ENCODE measurements at places on chromosomes 5 and 9.

GRCh38 chr5:179408611-179409010 is 63.4 kb upstream of the ADAMTS2 start:
- no peak for DNase-seq

DNA sequence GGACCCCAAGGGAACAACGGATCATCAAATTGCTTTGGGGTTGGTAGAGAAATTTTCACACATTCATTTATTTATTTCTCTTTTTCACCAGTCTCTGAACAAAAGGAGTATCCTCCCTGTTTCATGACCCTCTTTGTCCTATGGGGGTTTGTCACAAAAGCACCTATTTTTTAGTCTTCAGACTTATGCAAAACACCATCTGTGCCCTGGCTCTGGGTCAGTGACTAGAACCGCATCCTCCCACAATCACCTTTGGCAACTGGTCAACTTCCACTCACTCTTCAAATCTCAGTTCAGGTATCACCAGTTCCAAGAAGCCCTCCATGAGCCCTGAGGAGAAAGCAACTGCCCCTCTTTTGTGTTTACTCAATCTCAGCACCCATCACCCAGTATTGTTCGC is 395.7 kb downstream of the CDK5RAP2 start:
- no peak for DNase-seq

DNA sequence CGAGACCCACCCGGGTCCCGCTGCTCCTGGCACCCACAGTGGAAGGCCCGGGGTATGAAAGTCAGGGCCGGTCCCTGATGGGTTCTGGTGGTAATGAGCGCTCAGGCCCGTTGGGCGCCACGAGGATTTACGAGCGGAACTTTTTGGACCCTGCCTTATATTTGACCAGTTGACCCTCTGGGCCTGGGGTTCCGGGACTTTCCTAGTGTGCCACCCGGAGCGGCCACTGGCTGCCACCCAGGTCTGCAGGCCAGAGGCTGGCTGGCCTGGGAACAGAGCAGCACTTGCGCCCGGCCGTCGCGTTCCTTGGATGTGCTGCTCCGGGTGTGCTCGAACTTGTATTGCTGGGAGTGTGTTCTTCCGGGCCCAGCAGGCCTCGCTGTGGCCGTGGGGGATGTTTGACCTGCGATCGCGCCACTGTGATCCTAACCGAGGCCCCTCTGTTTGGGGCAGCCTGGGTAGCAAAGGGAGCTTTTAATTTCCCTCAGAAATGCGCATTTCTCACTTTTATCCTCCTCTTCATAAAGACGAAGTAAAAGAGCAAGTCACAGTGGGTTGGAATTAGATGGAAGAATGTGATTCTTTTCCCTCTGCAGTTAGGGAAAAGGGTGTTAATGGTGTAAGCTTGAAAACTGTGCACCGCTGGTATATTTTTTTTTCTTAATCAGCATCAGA is 1.2 kb downstream of the F2RL1 start:
- DNase-seq, result no peak

DNA sequence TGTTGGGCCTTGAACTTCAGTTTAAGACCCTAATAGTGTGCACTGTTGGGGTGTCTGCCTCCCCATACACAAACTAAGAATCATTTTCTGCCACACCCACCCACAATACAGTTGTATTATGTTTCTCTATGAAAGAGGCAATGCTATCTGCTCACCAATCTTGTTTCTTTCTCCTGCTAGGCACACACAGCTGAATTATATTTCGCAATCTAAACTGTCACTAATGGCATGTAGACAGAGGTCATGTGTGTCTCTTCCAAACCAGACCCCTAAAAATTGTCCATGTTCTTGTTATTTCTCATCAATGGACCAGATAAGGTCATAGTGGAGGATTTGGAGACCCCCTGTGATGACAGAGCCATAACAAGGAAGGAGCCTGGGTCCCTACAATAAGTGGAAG is 57.3 kb downstream of the RIGI start:
- DNase-seq, result no peak

GRCh38 chr5:180323160-180323559 is 30.0 kb downstream of the GFPT2 start:
- DNase-seq, result no peak

GRCh38 chr5:169331292-169331852 is 30.4 kb upstream of the SLIT3 start:
- DNase-seq, result no peak

- no peak for DNase-seq
Measured at GRCh38 chr9:33297432-33297831, 7.1 kb downstream of the NFX1 start.

- no peak for DNase-seq
Measured at GRCh38 chr5:35383041-35383440, 152.8 kb upstream of the PRLR start.

GRCh38 chr5:175253597-175253996 is 190.4 kb downstream of the DRD1 start:
- DNase-seq, result no peak

DNA sequence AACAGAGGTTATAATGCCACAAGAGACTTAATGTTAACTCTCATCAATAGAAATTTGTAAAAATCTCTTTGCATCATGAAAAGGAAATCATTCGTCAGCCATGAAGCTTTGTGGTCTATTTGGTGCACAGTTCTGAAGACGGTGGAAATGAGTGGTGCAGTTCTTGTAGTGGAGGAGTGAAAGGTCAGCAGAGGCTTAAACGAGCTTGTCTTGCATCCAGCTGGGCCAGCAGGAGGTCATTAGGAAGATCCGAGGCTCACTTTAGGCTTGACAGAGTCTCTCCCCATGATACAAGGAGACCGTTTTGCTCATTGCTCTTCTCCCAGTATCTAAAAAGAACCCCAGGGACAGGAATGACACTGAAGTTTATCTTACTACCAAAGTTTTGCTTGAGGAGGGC is 440.8 kb downstream of the BNC2 start:
- DNase-seq, result no peak

DNA sequence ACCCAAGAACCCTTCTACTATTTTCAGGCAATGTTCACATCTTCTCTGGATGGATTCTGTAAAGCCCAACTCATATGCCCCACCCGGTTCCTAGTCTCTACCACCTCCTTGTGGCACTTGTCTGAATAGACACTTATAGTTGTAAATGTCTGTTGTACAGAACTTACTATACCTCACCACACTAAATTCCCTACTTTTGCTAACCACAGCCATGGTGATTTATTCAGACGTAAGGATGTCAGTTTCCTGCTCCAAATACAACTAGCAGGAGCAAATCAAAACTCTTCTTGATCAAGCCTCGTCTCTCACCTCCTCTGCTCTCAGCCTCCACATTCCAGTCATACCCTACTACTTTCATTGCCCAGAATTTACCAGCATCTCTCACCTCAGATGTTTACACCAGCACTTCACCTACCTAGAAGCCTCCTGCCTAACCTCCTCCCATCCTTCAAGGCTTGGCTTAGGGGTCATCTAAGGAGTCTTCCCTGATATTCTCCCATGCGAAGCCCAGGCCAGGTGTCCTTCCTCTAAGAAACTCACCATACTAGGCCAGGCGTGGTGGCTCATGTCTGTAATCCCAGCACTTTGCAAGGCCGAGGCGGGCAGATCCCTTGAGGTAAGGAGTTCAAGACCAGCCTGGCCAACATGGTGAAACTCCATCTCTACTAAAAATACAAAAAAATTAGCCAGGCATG is 75.5 kb downstream of the MAPKAP1 start:
- no peak for DNase-seq

- no peak for DNase-seq
Measured at GRCh38 chr5:57436586-57436985, 46.0 kb downstream of the ACTBL2 start.

- no peak for DNase-seq
Measured at GRCh38 chr5:151700820-151701219, 14.1 kb upstream of the SPARC start.

GRCh38 chr5:82406205-82406773 is 128.1 kb upstream of the RPS23 start:
- no peak for DNase-seq

DNA sequence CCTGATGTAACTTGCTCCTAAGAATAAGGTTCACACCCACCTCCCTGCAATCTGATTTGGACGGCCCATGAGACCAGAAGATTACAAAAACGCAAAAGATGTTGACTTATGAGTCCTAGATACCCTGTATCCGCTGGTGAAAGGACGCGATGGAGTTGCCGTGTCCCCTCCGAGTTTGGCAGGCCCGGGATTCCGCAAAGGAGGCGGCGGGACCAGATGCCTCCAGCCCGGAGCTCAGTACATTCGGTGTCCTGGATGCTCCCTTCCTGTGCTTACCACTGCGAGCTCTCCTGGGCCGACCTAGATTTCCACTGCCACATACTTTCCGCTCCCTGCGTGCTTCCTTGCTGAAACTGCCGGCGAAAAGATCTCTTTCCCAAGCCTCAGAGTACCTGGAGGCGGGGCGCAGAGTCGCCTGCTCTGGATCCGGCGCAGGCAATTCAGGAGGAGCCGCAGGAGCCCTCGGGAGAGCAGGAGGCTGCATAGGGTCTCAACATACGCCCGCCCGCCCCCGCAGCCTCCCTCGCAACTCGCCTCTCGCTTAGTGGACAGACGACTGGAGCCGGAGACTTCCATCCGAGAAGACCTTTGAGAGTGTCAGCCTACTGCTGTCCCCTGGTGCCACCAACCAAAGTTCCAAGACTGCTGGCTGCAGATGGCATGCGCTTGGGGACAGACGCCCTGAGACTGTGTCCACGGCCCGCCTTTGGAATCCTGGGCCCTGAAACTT is 39.8 kb downstream of the ANXA2R start:
- no peak for DNase-seq

- peak; percentile 54 for DNase-seq
Measured at GRCh38 chr9:122350577-122351355, 20.1 kb upstream of the PTGS1 start.

- DNase-seq, result no peak
Measured at GRCh38 chr5:150672237-150672883, 11.3 kb downstream of the MYOZ3 start.

- no peak for DNase-seq
Measured at GRCh38 chr5:106894964-106895363, 775.8 kb downstream of the EFNA5 start.

All from effector memory CD4-positive, alpha-beta T cell (primary cell).